WTC11 (cell line): ENCODE measurements at places on chromosomes 5 and 9.

- peak overlapping the region; percentile 90; the same call in 1 of the 2 replicates for H3K4me3 ChIP-seq
- no peak for DNase-seq
- peaks cover 24% of the 10 kb centered on the region for H3K4me1 ChIP-seq
- no peak overlapping the region for H3K27ac ChIP-seq
- no peaks in the 10 kb centered on the region; the same call in 1 of the 2 replicates for H3K36me3 ChIP-seq
These were observed 1.8 kb downstream of the HRH2 start for GRCh38 chr5:175659546-175660253.

GRCh38 chr5:173315495-173316338 lies 12.5 kb downstream of the STC2 start:
- H3K36me3 ChIP-seq = peaks cover 40% of the 10 kb centered on the region
- H3K27ac ChIP-seq = peak overlapping the region; percentile 91

GRCh38 chr9:114725930-114726329 lies 43.9 kb upstream of the TEX48 start:
- no peak for DNase-seq
- no peaks in the 10 kb centered on the region for H3K36me3 ChIP-seq
- no peak overlapping the region for H3K27ac ChIP-seq
- H3K4me3 ChIP-seq = no peak overlapping the region
- H3K4me1 ChIP-seq = peaks cover 3% of the 10 kb centered on the region; the same call in 1 of the 2 replicates
- peaks cover 38% of the 10 kb centered on the region for H3K27me3 ChIP-seq

GRCh38 chr5:62521319-62521718 lies 57.3 kb upstream of the LRRC70 start:
- peaks cover 21% of the 10 kb centered on the region for H3K4me1 ChIP-seq
- peaks cover 19% of the 10 kb centered on the region for H3K36me3 ChIP-seq
- peak overlapping the region; percentile 9; the same call in 1 of the 2 replicates for H3K27ac ChIP-seq

DNA sequence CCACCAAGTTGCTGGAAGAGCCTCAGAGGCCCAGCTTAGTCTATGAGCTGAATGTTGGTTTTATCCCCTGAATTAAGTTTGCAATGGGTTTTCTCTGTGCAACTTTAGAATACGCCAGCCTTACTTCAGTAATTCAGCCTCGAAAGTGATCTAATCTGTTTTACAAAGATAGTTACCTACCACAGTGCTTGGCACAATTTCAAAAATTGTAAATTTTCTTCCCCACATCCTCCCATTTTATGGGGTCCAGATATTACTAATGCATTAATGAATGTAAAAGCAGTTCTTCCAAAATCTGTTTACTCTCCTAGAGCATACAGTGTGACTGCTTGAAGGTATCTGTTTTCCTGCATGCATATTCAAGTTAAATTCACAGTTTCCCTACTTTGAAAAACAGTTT lies 172.6 kb downstream of the MAN2A1 start:
- H3K27ac ChIP-seq = no peak overlapping the region
- H3K36me3 ChIP-seq = peaks cover 45% of the 10 kb centered on the region
- H3K27me3 ChIP-seq = no peaks in the 10 kb centered on the region

DNA sequence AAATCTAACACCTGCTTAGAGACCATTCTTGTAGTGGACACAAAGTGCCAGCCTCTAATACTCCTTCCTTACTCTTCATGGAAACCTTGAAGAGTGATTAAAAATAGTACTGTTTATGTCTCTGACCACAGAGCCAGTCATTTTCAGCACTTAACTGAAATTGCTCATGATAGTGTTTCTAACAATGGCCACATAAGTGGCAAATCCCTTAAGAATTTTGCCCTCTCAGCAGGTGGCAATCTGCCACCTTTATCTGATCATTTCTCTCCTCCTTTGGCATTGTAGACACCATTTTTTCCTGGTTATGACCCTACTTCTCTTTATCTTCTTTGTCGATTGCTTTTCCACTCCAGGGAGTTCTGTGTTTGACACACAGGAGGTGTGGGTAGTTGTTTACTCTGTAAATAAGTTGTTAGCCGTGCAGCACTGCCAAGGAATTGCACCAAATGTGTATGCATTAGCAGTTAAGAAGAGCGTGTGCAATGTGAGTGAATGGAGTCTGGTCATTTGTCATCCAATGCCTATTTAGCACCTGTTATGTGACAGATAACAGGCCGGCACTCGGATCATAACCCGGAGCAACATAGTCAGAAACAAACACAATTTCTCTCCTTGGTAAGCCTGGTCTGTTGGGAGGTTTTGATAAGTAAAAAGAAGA lies 36.8 kb upstream of the STARD4 start:
- no peak overlapping the region for H3K4me3 ChIP-seq
- peak overlapping the region; percentile 8; the same call in 1 of the 2 replicates for H3K27ac ChIP-seq
- H3K27me3 ChIP-seq = no peaks in the 10 kb centered on the region
- H3K36me3 ChIP-seq = no peaks in the 10 kb centered on the region

DNA sequence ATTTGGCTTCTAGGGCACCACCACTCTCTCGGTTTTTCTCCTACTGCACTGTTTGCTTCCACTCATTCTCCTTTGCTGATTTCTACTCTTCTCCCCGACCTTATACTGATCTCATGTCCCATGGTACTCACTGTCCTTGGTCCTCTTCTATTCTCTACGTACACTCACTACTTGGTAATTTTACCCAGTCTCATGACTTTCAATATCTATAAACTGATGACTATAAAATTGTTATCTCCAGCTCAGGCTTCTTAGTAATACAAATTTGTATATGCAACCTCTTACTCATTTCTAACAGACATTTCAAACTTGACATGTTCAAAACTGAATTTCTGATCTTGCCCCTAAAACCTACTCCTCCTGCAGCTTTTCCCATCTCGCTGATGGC lies 4.1 kb downstream of the RAPGEF6 start:
- no peak overlapping the region for H3K4me3 ChIP-seq
- H3K27ac ChIP-seq = no peak overlapping the region
- DNase-seq = no peak
- no peaks in the 10 kb centered on the region for H3K36me3 ChIP-seq
